ENCODE measurements at places on chromosomes 11 and 22.

DNA sequence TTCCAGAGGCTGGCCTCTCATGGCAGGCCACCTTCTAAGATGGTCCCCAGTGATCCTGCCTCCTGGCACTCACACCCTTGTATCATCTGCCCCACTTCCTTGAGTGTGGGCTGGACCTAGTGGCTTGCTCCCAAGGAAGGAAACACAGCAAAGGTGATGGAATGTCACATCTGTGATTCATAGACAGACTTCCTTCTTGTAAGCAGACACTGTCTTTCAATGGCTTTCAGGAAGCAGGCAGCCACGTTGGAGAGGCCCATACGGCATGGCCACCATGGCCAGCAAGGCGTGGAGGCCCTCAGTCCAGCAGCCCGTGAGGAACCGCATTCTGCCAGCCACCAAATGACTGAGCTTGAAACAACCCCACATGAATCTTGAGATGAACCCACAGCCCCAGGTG, 11.3 kb downstream of the LMO1 start:
- no peak for DNase-seq

GRCh38 chr11:63445720-63446119, 45.2 kb downstream of the PLAAT5 start:
- no peak for DNase-seq

GRCh38 chr11:118258410-118258809, 5.7 kb downstream of the MPZL2 start:
- DNase-seq: no peak

- no peak for DNase-seq
These were observed 3.7 kb downstream of the LYVE1 start for GRCh38 chr11:10564696-10565318.

- DNase-seq: no peak
These were observed 129.0 kb downstream of the TBC1D22A start for GRCh38 chr22:46891382-46891951.

- DNase-seq: peak; percentile 89
These were observed 49.7 kb downstream of the RTL6 start for GRCh38 chr22:44448271-44448830.

DNA sequence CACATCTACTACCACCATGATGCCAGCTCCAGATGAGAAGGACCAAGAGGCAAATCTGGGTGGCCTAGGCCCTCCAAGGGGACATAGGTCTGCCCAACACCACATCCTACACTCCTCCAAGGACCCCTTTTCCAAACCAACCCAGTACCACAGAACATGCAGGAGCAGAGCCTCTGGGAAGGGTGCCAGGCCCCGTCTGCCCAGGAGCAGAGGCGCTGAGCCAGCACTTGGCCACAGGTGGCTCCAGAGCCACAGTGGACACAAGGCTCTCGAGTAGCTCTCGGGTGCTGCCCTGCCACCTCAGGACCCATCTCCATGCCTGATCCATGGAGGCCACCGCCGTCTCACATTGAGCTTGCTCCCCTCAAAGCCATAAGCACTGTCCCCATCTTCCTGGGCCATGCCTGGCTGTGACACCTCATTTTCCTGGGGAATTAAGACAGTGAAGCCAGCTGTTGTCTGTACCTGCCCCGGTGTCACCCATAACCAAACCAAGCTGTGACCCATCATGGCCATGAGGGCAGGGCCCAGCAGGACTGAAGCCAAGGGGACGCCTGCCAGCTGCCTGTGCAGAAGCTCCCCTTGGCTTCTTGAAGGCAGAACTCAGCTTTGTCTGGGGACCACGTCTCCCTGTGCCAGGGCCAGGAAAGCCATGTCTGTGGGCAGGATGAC, 7.4 kb downstream of the MOB2 start:
- no peak for DNase-seq

DNA sequence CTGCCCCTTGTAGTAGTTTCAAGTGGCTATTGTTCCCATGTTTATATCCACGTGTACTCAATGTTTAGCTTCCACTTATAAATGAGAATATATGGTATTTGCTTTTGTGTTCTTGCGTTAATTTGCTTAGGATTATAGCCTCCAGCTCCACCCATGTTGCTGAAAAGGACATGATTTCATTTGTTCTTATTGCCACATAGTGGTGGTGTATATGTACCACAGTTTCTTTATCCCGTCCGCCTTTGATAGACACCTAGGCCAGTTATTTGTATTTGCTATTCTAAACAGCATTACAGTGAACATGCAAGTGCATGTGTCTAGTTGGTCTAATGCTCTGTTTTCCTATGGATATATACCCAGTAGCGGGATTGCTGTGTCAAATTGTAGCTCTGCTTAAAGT, 6.8 kb downstream of the OR51B2 start:
- DNase-seq: no peak

- peak; percentile 22 for DNase-seq
These were observed 87.6 kb downstream of the ST3GAL4 start for GRCh38 chr11:126443120-126443519.

GRCh38 chr11:11416502-11416901, 63.5 kb upstream of the CSNK2A3 start:
- no peak for DNase-seq

- DNase-seq: no peak
These were observed 69.7 kb upstream of the BMAL1 start for GRCh38 chr11:13207665-13208594.

DNA sequence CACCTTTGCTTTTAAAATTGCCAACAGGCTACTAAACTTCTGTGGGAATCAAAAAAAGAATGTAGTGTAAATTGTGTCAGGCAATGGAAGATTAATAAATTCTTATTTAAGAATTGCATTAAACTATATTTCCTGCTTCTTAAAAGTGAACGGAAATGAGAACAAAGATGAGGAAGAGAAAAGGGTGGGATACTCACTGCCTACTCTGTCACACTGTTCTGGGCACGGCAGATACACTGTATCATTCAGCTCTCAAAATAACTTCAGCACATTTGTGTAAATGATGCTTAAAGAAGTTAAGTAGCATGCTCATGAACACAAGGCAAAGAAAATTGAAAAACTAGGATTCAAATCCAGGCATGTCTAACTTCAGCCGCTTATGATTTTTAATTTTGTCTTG, 218.7 kb downstream of the DCDC1 start:
- DNase-seq: no peak

DNA sequence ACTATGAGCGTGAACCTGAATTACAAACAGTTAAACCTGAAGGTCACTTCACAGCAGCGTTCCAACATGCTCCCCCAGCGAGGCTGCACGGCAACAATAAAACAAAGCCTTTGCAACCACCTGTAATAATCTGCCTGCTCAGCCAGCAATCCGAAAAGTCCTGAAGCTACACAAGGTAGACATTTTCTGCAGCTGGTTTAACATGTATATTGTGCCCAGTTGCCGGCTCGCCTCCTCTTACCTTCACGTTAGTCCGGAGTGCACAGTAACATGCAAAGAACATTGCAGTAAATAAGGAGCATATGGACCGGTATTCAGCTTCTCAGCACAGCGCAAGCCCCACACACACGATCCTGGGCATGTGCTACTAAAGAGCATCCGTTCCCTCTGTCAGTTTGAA, 704.3 kb downstream of the DLG2 start:
- DNase-seq: no peak

GRCh38 chr11:129738242-129738641, 77.4 kb upstream of the TMEM45B start:
- DNase-seq: no peak

DNA sequence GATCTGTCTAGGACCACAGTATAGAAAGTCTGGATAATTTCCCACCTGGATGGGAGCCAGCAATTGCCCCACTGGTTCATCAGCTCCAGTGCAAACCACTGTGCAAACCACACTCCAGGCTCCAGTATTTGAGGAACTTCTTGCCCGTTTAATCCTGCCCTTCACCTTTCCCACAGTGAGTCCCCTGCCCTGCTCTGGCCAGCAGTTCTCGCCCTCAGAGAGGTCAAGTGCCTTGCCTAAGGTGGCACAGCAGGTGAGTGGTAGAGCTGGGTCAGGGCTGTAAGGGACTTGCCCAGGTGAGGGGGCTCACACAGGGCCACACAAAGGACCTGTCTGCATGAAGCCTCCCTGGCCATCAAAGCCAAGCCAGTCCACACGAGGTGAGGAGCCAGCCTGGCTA, 24.1 kb downstream of the MS4A10 start:
- DNase-seq: no peak

Measured in NCI-H2171 treated with DMSO at 0.1 percent for 48 hours (cell line).